ENCODE measurements at places on chromosomes 12 and 14.

DNA sequence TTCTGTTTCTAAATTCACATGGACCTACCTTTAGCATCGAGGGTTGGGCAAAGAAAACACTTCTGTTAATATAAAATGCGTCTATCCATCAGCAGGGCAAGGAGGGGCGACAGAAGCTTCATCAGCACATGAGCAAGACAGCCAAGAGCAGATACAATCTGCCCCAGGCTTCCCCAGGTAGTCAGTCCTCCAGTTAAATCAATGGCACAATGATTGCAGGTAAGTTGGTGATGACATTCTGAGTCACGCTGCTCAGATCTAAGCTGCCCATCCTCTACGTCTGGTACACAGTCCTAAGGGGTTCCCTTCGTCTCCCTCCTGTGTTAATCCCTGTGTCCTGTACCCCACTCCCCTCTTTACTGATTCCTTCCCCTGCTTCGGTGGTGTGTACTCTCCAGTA lies 38.8 kb downstream of the MAP3K9 start:
- no peak for DNase-seq

GRCh38 chr14:81006266-81006665 lies 50.8 kb downstream of the TSHR start:
- no peak for DNase-seq

GRCh38 chr12:40298341-40298740 lies 73.5 kb downstream of the LRRK2 start:
- DNase-seq, result no peak

GRCh38 chr14:65789363-65789762 lies 376.8 kb downstream of the FUT8 start:
- DNase-seq, result no peak

DNA sequence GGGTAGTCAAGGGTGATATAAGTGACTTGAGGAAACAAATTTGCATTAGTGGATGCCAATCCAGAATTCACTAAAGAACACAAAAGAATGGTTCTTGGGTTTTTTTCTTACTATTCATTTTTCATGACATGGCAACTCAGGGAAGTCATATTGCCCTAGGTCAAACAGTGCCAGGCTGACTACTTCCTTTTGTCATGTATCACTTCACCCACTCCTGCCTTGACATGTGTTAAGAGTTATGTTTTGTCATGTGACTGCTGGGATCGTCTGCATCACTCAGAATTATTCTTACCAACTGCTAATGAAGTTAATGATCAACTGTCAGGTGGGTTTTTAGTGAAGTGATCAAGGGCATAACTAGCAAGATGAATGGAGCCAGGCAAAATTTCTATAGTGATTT lies 74.2 kb downstream of the PRORP start:
- no peak for DNase-seq

- DNase-seq, result no peak
Observed at GRCh38 chr14:56115976-56116893, 2.0 kb upstream of the PELI2 start.

GRCh38 chr12:28025821-28026505 lies 53.4 kb upstream of the PTHLH start:
- DNase-seq, result no peak
